ENCODE measurements at places on chromosomes 6 and 20.

- DNase-seq = no peak
Observed at GRCh38 chr20:7389216-7389615, 551.0 kb downstream of the HAO1 start.

DNA sequence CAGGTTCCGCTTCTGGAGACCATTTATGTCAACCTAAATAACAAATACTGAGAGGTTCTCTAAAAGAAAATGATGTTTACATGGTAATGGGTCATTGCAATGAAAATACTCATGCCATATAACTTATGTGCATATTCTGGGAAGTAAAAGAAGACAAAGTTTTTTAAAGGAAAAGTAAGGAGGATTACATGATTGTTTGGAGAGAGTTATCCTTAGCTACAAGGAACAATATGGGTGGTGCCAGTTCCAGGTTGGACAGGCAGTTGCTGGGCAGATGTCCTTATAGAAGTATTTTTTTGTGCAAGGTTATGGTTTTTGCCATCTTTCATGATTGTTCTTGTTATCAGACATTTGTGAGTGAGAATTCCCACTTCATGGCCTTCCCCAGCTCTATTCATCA lies 52.5 kb downstream of the MRAP2 start:
- DNase-seq = no peak

- DNase-seq = no peak
Observed at GRCh38 chr6:168370310-168370991, 50.9 kb upstream of the DACT2 start.

- DNase-seq = peak; percentile 68
Observed at GRCh38 chr6:33950472-33950881, 146.7 kb upstream of the MLN start.

DNA sequence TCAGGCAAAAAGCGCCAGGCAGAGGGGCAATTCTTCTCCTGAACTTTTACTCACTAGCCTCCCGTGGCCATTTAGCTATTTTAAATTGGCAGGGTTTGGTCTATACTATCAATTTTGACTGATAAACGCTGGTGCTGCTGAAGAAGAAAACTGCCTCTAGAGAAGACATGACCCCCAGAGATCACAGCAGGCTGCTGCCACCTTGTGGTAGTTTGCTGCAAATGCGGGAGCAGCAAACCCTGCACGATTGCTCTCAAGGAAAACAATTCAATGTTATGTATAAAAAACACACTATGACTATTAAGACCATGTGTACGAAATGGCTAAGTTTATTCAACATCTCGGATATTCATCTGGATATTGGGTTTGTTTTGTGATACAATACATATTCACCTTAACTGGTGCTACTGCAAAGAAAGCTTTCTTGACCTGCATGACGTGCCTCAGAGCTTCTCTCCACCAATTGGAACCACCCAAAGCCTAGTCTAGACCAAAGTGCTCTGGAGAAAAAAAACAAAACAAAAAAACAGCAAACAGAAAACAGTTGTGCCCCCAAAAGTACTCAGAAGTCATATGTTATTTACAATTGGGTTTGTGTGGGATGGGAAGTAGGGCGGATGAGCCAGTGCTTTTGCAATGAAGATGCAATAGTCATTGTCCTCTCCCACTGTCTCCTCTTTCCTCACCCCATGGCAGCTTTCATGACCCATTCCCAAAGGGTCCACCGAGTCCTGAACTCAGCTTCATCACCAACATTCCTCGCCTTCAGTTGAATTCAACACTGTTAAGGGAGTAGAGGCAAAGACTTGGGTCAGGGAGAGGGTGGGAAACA lies 19.6 kb upstream of the IL17F start:
- no peak for DNase-seq

DNA sequence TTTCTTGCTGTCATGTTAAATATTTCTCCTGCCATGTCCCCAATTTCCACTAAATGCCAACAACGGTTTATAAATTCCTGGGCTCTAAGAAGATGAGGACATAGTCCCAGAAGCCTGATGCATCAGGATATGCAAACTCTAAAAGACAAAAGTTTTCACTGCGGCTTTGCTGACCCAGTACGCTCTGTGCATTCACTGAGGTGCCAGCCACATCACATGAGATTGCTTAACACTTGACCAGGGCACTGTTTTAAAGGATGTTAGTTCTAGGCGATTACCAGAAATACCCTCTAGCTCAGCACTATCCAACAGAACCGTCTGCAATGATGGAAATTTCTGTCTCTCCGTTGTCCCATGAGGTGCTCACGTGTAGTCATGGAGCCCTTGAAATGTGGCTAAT lies 19.9 kb upstream of the ADTRP start:
- no peak for DNase-seq

DNA sequence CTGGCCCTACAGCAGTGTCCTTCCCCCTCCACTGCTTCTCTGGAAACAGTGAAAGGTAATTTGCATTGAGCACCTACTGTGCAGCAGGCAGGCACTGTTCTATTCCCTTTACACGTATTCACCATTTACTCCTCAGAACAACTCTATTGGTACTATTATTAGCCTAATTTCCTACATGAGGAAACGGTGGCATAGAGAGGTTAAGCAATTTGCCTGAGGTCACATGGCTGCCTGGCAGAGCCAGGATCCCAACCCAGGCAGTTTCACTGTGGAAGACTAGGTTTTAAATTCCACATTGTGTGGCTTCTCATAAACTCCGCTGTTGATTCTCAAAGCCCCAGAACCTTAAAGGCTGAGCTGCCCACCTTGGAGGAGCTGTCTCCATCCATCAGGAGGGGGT lies 72.7 kb downstream of the CLIC5 start:
- no peak for DNase-seq

DNA sequence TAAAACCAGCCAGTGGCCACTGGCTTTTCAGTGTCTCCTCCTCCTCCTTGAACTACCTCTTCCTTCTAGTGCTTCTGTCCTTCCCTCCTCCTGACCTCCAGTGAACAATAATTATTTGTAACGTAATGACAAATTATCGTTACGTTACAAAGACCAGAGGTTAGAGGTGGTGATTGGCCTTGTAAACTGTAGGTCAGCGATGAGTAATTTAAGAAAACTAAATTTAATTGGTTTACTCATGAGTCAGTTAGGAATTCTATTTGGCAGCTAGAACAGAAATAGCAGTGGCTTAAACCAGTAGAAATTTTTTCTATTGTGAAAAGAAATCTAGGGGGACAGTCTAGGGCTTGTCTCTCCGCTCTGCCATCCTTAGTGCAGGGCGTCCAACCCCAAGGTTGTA lies 38.8 kb downstream of the PPARD start:
- no peak for DNase-seq

DNA sequence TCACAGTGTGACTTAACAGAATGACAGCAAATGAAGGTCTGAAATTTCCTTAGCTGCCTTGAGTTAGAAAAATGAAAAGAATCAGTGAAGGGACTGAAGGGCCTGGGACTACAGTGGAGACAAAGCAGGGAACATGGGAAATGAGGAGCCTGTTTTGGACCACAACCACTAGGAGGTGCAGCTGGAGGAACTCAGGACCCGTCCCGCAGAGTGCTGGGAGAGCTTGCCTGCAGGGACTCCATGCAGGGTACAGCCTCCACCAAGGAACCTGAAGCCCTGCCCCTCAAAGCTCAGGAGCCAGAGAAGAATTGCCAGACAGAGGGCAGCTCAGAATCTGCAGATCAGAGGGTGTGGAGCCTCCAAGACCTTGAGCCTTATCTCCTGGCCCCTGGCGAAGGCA lies 50.7 kb downstream of the LRFN2 start:
- no peak for DNase-seq

DNA sequence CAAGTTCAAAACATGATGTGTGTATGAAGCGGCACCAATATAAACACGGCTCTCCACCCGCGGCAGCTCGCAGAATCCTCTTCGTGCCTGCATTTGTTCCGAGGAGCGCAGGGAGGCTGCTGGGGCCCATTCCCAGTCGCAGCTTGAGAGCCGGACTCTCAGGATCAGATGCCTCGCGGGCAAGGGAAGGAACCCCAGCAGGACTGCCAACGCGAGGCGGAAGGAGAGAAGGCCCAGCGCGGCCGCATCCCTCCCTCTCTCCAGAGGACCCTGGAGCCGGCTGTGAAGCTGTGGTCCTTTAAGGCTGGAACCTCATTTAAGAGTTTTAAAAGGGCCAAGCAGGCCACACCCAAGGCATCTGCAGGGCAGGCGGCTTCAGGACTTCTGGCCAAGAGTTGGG lies 44.2 kb upstream of the ZBP1 start:
- DNase-seq = no peak

- no peak for DNase-seq
Observed at GRCh38 chr20:10761786-10762185, 88.0 kb upstream of the JAG1 start.

DNA sequence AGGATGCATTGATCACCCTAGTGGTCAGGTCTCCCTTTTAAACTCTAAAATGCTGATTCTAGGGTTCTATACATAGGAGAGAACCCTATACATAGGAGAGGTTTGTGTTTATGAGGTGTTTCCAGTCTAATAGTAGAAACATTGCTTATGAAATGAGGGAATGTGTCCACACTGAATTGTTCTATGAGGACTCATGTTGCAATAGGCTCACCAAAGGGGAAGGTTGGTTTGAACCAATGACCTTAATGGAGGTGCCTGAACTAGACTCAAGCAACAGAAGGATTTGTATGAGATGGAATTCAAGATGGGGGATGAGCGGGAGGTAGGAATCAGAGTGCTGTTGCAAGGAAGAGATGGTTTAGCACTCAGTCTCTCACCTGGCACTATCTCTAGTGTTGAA lies 33.5 kb upstream of the UBR2 start:
- DNase-seq = no peak

- DNase-seq = no peak
Observed at GRCh38 chr20:63337786-63338420, 23.2 kb downstream of the CHRNA4 start.

DNA sequence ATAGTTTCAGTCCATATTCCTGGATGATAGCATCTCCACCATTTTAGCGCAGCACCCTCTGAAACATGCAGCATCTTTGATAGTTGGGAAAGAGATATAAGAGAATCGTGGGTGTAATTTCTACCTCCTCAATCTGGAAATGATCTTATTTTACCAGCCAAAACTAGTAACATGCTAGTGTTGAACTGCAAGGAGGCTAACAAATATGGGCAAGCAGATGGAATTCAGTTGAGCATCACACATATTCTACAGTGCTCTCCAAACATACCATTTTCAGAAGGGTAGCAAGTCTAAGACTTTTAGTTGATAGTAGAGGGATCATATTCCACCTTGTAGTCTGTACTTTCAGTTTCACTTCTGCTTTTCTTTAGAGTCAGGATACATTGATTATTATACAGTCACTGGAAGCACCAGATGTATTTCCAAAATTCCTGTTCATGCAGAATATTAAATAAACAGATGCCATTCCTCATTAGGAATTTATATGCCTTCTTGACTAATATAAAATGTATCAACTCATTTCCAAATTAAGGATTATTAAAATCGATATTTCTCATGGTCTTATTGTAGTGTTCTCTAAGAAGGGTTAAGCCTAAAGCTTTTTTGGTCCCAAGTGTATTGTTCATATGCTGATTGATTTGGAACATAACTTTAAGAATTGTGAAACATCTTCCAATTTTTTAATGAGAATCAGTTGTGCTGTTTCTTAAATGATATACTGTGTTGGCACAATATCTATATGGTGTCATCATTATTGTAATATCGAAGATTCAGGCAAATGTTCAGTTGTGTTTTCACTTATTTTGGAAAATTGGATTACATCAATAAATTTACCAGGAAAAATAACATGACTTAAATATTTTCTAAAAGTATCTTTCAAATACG lies 362.0 kb downstream of the CENPW start:
- no peak for DNase-seq

GRCh38 chr6:1635305-1636010 lies 25.7 kb downstream of the FOXC1 start:
- no peak for DNase-seq

- no peak for DNase-seq
Observed at GRCh38 chr6:300494-301198, 8.4 kb downstream of the DUSP22 start.

DNA sequence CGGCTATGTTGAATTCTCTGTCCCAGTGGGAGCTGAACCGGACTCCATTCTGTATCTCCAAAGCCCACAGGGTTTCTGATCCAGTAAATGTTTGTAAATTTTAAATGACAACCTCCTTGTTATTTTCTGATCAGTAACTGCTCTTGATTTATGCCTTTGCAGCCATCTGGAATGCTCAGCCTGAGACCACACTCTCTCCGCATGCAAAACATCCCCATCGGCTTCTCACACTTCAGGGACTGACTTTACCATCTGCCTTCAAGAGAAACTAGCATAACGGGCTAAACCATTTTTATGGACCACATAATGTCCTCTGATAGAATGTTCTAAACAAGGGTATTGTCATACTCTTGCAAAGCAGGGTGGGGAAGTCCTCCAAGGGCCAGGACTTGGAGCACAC lies 94.5 kb upstream of the FOXQ1 start:
- DNase-seq = no peak

DNA sequence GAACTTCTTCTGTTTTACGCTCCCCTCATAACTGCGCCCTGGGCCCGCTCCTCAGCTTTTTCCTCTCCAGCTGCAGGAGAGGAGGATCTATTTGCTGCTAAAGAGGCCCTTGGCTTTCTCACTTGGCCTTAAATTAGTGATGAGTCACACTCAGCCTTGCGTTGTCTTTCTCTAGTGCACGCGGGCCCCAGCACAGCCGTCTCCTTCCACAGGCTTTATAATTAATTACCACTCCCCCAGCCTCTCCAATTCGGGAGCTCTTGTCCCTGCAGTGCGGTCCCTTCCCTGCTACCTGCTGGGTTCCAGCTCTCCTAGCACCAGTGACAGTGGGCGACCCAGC lies 25.2 kb downstream of the PACSIN1 start:
- DNase-seq = no peak

DNA sequence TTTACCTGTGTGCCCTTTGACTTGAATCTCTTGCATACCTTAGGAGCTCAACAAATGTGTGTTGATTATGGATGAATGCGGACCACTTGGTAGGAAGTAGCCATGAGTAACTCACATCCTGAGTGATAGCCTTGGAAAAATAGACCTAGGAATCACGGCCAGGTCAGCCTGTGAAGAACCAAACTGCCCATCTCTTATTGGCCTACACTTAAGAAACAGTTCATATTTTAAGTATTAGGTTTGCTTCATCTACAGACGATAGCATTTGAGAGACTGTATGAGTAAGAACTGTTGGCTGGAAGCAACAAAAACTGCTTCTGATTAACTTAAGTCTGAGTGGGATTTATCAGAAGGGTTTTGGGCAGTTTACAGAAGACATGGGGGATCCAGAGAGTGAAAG lies 320.1 kb upstream of the PRND start:
- DNase-seq = no peak
